ENCODE measurements at places on chromosomes 2 and 18. TPM values are rescaled to one million over a fixed set of nuclear protein-coding genes. Genes with fewer than 3 reads are reported as not detected.

DNA sequence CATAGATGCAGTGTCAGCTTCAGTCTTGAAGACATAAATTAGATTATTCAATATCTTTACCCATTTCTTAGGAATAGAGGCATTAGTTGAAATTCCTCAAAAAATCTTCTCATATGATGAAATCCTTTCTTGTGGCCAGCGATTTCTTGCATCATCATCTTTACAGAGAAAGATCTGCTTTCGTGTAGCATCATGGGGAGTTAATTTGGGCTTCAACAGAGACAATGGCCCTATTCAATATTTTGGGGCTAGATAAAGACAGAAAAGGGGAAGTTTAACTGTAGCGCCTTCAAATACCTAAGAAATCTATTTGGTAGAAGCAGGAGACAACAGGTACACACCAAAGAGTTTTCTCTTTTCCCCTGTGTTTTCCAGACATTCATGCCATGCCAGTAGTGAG is 73.8 kb downstream of the TGFA start:
- no peak overlapping the region for H3K27ac ChIP-seq
- no peak overlapping the region for H3K4me3 ChIP-seq
- H3K27me3 ChIP-seq = peaks cover 22% of the 10 kb centered on the region
- peaks cover 6% of the 10 kb centered on the region for H3K4me1 ChIP-seq
- no peaks in the 10 kb centered on the region for H3K36me3 ChIP-seq

GRCh38 chr2:103781313-103781712 is 1019.5 kb downstream of the TMEM182 start:
- no peaks in the 10 kb centered on the region for H3K27me3 ChIP-seq
- H3K4me1 ChIP-seq = no peaks in the 10 kb centered on the region
- no peak overlapping the region for H3K4me3 ChIP-seq
- DNase-seq = no peak
- no peak overlapping the region for H3K27ac ChIP-seq

- H3K27me3 ChIP-seq = no peaks in the 10 kb centered on the region
- H3K4me3 ChIP-seq = no peak overlapping the region
- no peak for DNase-seq
- peaks cover 4% of the 10 kb centered on the region for H3K4me1 ChIP-seq
- H3K36me3 ChIP-seq = peaks cover 35% of the 10 kb centered on the region
Measured at GRCh38 chr2:36573165-36573564, 24.8 kb downstream of the FEZ2 start.

- H3K4me1 ChIP-seq = no peaks in the 10 kb centered on the region
- no peak overlapping the region for H3K4me3 ChIP-seq
- H3K27me3 ChIP-seq = peaks cover 5% of the 10 kb centered on the region
- H3K36me3 ChIP-seq = no peaks in the 10 kb centered on the region
- H3K27ac ChIP-seq = no peak overlapping the region
Measured at GRCh38 chr2:152051436-152051835, 47.4 kb downstream of the CACNB4 start.

DNA sequence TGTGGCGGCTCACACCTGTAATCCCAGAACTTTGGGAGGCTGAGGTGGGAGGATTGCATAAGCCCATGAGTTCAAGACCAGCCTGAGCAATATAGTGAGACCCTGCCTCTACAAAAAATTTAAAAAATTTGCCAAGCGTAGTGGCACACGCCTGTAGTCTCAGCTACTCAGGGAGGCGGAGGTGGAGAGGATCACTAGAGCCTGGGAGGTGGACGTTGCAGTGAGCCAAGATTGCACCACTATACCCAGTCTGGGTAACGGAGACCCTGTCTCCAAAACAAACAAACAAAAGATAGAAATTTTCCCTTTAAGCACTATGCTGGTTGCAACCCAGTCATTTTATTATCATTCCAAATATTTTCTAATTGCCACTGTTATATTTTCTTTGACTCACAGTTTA is 32.3 kb downstream of the NPHP1 start:
- H3K4me1 ChIP-seq = peaks cover 3% of the 10 kb centered on the region
- no peak overlapping the region for H3K4me3 ChIP-seq
- no peaks in the 10 kb centered on the region for H3K36me3 ChIP-seq
- no peak for DNase-seq
- no peak overlapping the region for H3K27ac ChIP-seq
- peaks cover 25% of the 10 kb centered on the region for H3K27me3 ChIP-seq

- H3K4me3 ChIP-seq = no peak overlapping the region
- DNase-seq = no peak
- H3K27me3 ChIP-seq = peaks cover 8% of the 10 kb centered on the region
- H3K4me1 ChIP-seq = no peaks in the 10 kb centered on the region
- H3K27ac ChIP-seq = no peak overlapping the region
Measured at GRCh38 chr2:238731961-238732360, 115.9 kb upstream of the TWIST2 start.

DNA sequence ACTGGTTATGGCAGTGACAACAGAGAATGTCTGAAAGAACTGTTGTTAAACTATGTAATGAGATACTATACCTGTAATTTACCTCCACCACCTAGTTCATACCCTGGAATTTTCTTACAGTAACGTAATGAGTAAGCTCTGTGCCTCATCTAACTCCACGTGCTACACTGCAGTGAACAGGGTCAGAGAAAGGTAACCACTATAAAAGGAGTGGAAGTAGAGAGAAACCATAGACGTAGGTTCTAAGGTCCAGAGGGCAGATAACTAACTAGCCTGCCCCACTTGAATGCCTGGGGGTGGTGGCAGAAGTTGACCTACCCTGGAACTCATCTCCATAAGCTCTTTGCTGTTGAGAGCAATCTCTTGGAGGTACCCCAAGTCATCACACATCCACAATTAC is 32.0 kb upstream of the B4GALT6 start:
- no peaks in the 10 kb centered on the region for H3K4me1 ChIP-seq
- DNase-seq = no peak
- no peak overlapping the region for H3K27ac ChIP-seq
- no peaks in the 10 kb centered on the region for H3K27me3 ChIP-seq
- H3K4me3 ChIP-seq = no peak overlapping the region
- no peaks in the 10 kb centered on the region for H3K36me3 ChIP-seq

DNA sequence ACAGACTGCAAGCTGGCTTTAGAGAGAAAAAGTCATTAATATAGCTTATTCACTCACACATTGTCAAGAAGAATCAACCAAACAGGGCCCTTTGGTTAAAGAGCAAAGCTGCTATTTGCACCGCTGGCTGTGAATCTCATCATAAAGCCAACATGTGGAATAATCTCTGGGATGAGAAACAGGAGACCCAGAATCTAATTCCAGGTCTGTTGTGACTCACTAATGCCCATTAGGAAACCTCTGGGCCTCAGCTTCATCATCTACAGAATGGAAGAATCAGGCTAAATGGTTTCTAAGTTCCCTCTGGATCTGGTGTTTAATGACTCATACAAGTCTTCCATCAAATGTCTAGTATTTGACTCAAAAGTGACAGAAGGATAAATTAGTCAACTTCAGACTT is 591.7 kb upstream of the DDX18 start:
- H3K36me3 ChIP-seq = no peaks in the 10 kb centered on the region
- H3K27me3 ChIP-seq = no peaks in the 10 kb centered on the region
- no peak for DNase-seq
- H3K27ac ChIP-seq = no peak overlapping the region

DNA sequence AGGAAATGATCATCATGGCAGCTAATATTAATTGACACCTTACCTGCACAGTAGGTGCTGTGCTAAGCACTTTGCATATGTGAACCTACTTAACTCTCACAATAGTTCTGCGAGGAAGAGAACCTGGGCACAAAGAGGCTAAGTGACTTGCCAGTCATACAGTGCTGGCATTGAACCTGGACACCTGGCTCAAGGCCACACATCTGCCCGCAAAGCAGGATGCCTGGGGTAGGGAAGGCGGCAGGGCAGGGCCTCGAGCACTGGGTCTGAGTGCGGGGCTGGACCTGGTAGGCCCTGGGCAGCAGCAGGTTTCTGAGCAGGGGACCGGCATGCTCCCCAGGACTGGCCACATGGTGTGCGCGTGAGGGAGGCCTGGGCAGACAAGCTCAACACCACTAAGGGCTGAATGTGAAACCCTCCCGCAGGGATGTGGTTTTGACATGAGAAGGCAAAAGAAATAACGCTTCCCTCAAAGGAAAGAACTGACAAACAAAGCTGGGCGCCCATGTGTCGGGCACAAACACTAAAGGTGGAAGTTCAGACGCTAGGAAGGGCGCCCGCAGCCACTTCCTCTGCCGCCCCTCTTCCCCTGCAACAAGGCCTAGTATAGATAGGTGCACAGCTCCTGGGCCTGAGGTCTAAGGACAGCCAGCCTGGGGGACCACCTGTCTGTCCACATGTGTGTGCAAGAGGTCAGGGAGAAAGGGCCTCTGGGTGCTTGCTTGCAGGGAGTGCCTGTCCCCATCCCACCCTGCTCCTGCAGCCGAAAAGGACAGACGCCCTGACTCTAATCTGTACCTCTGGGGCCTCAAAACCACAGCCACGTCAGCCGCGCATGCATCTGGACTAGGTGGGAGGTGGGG is 92.5 kb downstream of the ZFP36L2 start:
- DNase-seq = peak; percentile 92
- peak overlapping the region; percentile 64 for H3K4me3 ChIP-seq
- H3K36me3 ChIP-seq = peaks cover 5% of the 10 kb centered on the region
- H3K4me1 ChIP-seq = peaks cover 86% of the 10 kb centered on the region
- no peaks in the 10 kb centered on the region for H3K27me3 ChIP-seq

GRCh38 chr2:121976926-121977325 is 221.5 kb downstream of the TSN start:
- H3K27me3 ChIP-seq = peaks cover 2% of the 10 kb centered on the region
- H3K27ac ChIP-seq = no peak overlapping the region
- no peak for DNase-seq

DNA sequence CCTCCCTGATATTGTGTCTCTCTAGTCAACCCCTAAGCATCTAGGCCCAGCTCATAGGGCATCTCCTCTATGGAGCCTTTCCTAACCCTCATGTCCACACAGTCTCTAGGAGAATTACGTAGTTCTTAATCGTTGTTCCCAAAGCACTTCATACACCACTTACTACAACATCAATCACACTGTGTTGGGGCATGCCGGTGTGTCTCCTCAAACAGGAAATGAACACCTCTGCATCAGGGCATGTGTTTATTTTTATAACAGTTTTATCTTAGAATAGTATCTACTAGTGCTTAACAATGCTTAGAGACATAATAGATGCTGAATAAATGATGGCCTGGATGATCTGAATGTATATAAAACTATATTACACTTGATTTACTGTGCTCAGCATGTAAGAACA is 19.7 kb downstream of the CYP1B1 start:
- no peak for DNase-seq
- H3K4me1 ChIP-seq = peaks cover 17% of the 10 kb centered on the region
- no peaks in the 10 kb centered on the region for H3K36me3 ChIP-seq
- H3K27me3 ChIP-seq = peaks cover 13% of the 10 kb centered on the region

- H3K27ac ChIP-seq = no peak overlapping the region
- H3K36me3 ChIP-seq = peaks cover 47% of the 10 kb centered on the region
- no peak for DNase-seq
- H3K4me1 ChIP-seq = peaks cover 20% of the 10 kb centered on the region
- no peak overlapping the region for H3K4me3 ChIP-seq
- no peaks in the 10 kb centered on the region for H3K27me3 ChIP-seq
Measured at GRCh38 chr2:101858246-101858645, 133.5 kb upstream of the IL1R2 start.

- H3K36me3 ChIP-seq = no peaks in the 10 kb centered on the region
- H3K4me3 ChIP-seq = no peak overlapping the region
- H3K27ac ChIP-seq = no peak overlapping the region
- DNase-seq = no peak
Measured at GRCh38 chr2:21267232-21267835, 143.6 kb downstream of the TDRD15 start.

DNA sequence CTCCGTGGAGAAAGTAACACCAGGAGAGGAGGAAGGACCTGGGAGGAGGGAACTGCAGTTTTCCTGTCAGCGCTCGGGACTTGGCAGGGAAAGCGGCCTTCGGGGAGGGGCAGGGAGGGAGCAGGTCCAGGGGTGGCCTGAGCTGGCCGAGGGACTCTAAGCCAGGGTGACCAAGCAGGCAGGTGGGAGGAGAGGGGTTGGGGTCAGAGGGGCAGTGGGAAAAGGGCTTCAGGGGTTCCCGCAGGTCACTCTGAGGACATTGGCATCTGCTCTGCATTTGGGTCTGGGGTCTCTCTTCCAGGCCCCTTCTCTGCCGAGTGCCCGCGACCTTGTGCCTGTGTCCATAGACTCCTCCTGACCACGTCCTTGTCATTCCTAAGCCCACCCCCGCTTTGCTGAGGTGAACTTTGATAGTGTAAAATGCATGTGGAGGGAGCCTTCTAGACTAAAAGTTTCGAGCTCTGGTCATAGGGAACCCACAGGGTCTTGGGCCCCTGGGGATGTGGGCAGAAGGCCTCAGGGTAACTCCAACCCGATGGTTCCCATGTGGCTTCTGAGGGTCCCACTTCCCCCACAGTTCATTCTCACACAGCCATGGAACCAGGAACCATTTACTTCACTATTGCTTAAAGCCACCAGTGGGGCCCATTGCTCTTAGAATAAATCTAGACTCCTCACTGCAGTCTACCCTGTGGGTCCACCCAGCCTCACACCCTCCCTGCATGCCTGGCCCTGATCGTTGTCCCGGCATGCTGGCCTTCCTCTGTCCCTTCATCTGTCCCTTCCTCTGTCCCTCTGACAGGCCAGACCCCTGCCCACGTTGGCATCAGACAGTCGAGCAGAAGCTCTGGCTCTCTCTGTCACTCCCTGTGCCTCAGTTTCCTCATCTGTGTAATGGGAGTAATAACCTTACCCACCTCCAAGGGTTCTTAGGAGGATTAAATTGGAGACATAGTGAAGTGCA is 229.2 kb downstream of the SEPTIN10 start:
- H3K27ac ChIP-seq = no peak overlapping the region
- H3K27me3 ChIP-seq = peaks cover under 1% of the 10 kb centered on the region
- no peak for DNase-seq
- no peaks in the 10 kb centered on the region for H3K36me3 ChIP-seq

SIX3 gene
- not detected for total RNA-seq

GRCh38 chr18:35282353-35282752 is 7.7 kb downstream of the ZSCAN30 start:
- peaks cover 17% of the 10 kb centered on the region for H3K4me1 ChIP-seq
- H3K36me3 ChIP-seq = peaks cover 63% of the 10 kb centered on the region
- no peak overlapping the region for H3K4me3 ChIP-seq
- DNase-seq = no peak
- peak overlapping the region; percentile 6 for H3K27ac ChIP-seq
- H3K27me3 ChIP-seq = no peaks in the 10 kb centered on the region

GRCh38 chr2:132776287-132776686 is 106.3 kb upstream of the LYPD1 start:
- no peak overlapping the region for H3K27ac ChIP-seq
- no peaks in the 10 kb centered on the region for H3K4me1 ChIP-seq
- H3K36me3 ChIP-seq = no peaks in the 10 kb centered on the region
- H3K27me3 ChIP-seq = no peaks in the 10 kb centered on the region

DNA sequence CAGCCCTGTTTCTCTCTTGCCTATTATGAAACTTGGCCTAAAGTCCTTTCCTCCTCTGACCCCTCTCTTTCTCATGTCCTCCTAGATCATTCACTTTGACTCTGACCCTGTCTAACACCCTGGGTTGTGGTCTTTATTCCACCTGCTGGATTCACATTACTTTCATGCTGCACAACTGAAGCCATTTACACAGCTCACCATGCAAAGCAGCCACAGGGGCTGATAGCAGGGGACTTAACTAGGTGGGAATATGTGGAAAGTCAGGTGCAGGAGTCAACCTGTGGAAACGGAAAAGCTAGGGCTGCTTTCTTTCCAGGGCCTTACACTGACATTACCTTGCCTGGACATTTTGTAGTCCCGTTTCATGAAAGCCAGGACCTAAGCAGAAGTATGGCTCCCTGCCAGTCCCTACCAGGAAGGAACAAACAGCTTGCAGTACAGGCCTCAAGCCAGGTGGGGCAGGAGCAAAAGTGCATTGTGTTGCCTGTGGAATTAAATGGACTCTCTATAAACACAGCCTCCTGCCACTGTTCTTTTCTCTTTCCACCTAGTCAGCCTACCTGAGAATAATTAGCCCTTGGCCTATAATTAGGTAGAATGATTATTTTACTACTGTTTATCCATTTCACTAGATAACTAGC is 11.8 kb downstream of the MAPRE3 start:
- H3K27ac ChIP-seq = no peak overlapping the region
- no peaks in the 10 kb centered on the region for H3K4me1 ChIP-seq
- H3K4me3 ChIP-seq = no peak overlapping the region
- DNase-seq = peak; percentile 66

Measured in activated CD4-positive, alpha-beta T cell treated with anti-CD3 and anti-CD28 coated beads, Interleukin-2, amount 10 ng/mL, durations not matched to agents 24 days and 14 days (primary cell).